ENCODE measurements at places on chromosomes 4 and X.

DNA sequence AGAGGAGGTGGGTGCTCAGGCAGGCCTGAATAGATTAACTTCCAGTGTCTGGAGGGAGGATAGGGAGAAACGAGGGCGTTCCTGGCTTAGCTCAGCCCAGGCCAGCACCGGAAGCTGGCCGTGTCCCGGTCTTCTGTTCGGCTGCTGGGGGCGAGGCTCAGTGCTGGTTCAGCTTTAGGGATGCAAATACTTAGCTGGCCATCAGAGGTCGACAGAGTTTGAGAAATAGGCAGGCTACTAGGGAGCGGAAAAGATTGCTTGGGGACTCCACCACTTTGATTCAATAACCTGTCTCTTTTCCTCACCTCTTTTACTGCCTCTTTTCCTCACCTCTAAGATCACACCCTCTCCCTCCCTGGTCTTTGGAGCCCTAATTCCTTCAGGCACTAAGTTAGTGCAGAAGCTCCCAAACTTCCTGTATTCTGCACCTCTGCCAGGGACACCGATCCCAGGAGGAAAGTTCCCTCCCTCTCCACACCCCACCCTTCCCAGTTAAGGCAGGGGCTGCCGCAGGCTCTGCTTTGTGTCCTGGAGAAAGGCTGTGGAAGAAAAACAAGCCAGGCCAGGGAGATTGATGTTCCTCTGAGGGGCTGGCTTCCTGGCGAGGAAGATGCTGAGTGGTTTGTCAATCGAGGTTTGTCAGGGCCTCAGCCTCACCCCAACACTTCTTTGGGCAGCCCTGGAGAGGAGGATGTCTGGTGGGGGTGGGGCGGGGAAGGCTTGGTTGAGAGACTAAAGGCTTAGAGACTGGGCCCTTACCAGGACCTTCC, 6.0 kb upstream of the EFNB1 start:
- DNase-seq = no peak

- DNase-seq = no peak
These were observed 12.6 kb downstream of the TLR8 start for GRCh38 chrX:12919051-12919450.

GRCh38 chrX:54922547-54922946, 1.9 kb downstream of the TRO start:
- DNase-seq = no peak

DNA sequence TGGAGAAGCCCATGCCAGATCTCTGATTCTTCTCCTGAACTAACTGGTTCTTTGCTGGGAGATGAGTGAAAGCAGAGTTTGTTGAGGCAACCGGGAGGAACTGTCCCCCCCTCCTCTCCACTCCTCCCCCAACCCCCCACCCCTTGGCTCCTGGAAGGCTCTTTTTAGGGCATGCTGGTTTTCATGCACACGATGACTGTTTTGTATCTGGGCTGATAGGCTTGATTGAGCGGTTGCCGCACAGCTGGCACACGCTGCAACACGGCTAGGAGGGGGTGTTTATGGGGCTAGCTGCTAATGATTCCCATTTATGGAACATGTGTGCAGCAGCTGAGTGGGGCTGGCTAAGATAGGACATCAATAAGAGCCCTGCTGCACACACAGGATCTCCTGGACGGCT, 137.2 kb downstream of the SMIM20 start:
- DNase-seq = no peak

- DNase-seq = no peak
These were observed 86.7 kb downstream of the PSAPL1 start for GRCh38 chr4:7347981-7348380.

GRCh38 chr4:188661502-188661901, 522.3 kb downstream of the TRIML1 start:
- DNase-seq = no peak
